ENCODE measurements at places on chromosomes 4 and X. TPM values are rescaled to one million over a fixed set of nuclear protein-coding genes. Genes with fewer than 3 reads are reported as not detected.

- no peaks in the 10 kb centered on the region for H3K36me3 ChIP-seq
- H3K4me3 ChIP-seq, result no peak overlapping the region
- no peak for DNase-seq
- H3K27me3 ChIP-seq, result no peaks in the 10 kb centered on the region
- no peak overlapping the region for H3K27ac ChIP-seq
- no peaks in the 10 kb centered on the region for H3K4me1 ChIP-seq
Measured at GRCh38 chr4:1632109-1633104, 51.7 kb downstream of the FAM53A start.

The TTC29 gene
- polyA plus RNA-seq, result not detected

DNA sequence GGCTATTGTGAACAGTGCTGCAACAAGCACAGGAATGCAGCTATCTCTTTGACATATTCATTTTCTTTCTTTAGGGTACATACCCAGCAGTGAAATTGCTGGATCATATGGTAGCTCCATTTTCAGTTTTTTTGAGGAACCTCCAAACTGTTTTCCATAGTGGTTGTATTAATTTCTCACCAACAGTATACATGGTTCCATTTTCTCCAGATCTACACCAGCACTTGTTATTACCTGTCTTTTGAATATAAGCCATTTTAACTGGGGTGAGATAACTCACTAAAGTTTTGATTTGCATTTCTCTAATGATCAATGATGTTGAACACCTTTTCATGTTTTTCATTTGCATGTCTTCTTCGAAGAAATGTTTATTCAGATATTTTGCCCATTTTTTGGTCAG is 241.1 kb upstream of the AGTR2 start:
- H3K4me3 ChIP-seq, result no peak overlapping the region
- H3K4me1 ChIP-seq, result no peaks in the 10 kb centered on the region
- H3K27ac ChIP-seq, result no peak overlapping the region
- no peak for DNase-seq
- H3K36me3 ChIP-seq, result no peaks in the 10 kb centered on the region

- no peak overlapping the region for H3K27ac ChIP-seq
- no peaks in the 10 kb centered on the region for H3K27me3 ChIP-seq
- DNase-seq, result no peak
- H3K4me3 ChIP-seq, result no peak overlapping the region
- H3K4me1 ChIP-seq, result no peaks in the 10 kb centered on the region
Measured at GRCh38 chrX:29229802-29230201, 642.6 kb downstream of the IL1RAPL1 start.

DNA sequence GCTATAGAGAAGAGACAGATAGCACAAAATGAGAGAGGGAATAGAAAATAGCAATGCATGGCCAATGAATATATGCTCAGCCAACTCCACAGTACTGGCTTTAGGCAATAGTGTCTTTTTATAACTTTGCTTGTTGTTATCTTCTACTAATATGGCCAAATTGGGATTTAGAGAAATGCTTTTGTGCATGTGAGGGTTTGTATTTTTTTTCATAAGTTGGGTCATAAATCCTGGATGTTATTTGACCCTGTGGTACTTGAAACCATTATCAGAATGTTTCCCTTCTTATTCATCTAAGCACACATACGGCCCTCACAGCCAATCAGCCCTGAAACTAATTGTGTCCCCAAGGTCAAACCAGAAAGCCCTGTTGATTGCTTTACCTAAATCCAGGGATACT is 35.2 kb upstream of the LPAR4 start:
- no peak overlapping the region for H3K4me3 ChIP-seq
- DNase-seq, result no peak
- H3K27ac ChIP-seq, result no peak overlapping the region
- no peaks in the 10 kb centered on the region for H3K4me1 ChIP-seq
- H3K36me3 ChIP-seq, result no peaks in the 10 kb centered on the region

- H3K4me3 ChIP-seq, result no peak overlapping the region
- peaks cover 2% of the 10 kb centered on the region for H3K27me3 ChIP-seq
- H3K27ac ChIP-seq, result no peak overlapping the region
Measured at GRCh38 chr4:141255016-141255415, 34.3 kb downstream of the ZNF330 start.

The SMIM10L2A gene
- not detected for polyA plus RNA-seq

The PAK3 gene
- 0.53 TPM for polyA plus RNA-seq

GRCh38 chrX:29453333-29453732 is 762.0 kb upstream of the MAGEB2 start:
- no peaks in the 10 kb centered on the region for H3K27me3 ChIP-seq
- no peaks in the 10 kb centered on the region for H3K36me3 ChIP-seq
- H3K4me3 ChIP-seq, result no peak overlapping the region
- H3K27ac ChIP-seq, result no peak overlapping the region

The HSFX1 gene
- polyA plus RNA-seq, result not detected

DNA sequence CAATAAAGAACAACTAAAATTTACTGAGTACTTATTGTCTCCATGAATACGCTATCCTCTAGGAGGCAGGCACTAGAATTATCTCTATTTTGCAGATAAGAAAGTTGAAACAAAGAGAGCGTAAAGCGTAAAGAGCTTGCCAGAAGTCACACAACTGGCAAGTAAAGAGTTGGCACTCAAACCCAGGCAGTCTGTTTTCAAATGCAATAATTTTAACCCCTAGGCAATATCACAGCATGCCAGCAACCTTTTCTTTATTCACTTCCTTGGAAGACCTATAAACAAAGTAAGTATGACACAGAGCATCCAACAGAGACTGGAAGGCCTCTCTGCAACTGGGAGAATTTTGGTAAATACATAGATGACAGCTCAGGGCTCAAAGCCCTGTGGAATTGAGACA is 23.2 kb upstream of the AMELX start:
- H3K27me3 ChIP-seq, result no peaks in the 10 kb centered on the region
- no peak overlapping the region for H3K27ac ChIP-seq
- H3K4me3 ChIP-seq, result no peak overlapping the region
- H3K36me3 ChIP-seq, result no peaks in the 10 kb centered on the region

- DNase-seq, result peak; percentile 90
- H3K27ac ChIP-seq, result peak overlapping the region; percentile 88
- H3K27me3 ChIP-seq, result no peaks in the 10 kb centered on the region
Measured at GRCh38 chr4:169249214-169249973, 21.4 kb downstream of the SH3RF1 start.

- H3K27ac ChIP-seq, result no peak overlapping the region
- H3K4me1 ChIP-seq, result no peaks in the 10 kb centered on the region
- H3K27me3 ChIP-seq, result no peaks in the 10 kb centered on the region
- H3K36me3 ChIP-seq, result no peaks in the 10 kb centered on the region
Measured at GRCh38 chrX:149313871-149314371, 191.2 kb downstream of the IDS start.

DNA sequence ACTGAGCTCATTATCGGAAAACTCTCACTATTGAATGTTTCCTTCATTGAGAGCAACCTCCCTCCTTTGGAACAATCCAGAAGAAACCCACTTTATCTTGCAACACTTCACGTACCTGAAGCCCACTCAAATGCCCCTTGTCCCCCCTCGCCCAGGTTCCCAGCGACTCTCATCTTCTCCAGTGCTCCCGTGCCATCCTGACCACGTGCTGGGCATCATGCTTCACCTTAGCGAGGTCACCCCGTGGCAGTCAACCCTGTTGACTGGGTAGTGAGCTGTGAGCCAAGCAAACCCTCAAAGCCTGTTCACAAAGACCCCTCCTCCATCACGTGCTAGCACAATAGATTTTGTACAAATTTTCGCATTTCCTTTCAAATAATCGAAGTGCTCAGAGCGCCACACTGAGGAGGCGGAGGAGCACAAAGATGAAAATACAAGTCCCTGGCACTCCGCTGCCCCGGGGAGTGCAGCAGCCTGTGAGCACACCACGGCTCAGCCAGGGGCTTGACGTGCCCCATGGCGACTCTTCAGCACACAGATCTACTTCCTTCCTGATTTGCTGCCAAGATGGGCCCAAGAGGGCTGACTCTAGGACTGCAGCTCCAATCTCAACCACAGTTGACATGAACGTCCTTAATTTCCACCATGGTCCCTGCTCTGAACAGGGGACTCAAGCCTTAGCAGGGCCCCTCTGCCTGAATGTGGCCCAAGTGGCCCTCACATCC is 15.6 kb downstream of the PDZD4 start:
- no peak overlapping the region for H3K27ac ChIP-seq
- H3K4me3 ChIP-seq, result no peak overlapping the region
- H3K27me3 ChIP-seq, result peaks cover 5% of the 10 kb centered on the region
- H3K36me3 ChIP-seq, result no peaks in the 10 kb centered on the region
- no peak for DNase-seq
- no peaks in the 10 kb centered on the region for H3K4me1 ChIP-seq

DNA sequence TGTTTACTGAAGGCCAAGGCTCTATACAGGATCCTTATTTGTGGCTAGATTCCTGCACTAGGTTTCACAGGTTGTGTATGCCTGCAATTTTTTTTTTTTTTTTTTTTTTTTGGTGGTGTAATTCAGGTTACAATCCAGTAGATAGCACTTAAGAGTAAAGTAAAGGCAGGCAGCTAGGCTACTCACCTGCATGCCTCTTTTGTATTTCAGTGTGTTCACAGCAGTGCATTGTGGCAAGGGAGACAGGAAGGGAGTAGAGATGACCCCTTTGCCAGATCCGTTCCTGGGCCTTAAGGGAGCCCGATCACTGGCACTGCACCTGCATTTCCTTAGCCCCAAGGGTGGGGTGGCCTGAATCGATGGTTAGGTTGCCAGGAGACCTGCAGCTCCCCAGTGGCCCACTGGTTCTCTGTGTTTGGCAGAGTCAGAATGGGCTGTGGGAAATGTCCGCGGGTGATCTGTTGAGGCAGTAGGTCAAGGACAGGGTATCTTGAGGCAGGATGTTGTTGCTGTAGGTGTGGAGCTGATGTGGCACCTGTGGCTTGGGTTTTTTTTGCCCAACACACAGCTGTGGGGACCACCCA is 374.9 kb upstream of the AADAT start:
- no peaks in the 10 kb centered on the region for H3K4me1 ChIP-seq
- H3K4me3 ChIP-seq, result no peak overlapping the region
- H3K27ac ChIP-seq, result no peak overlapping the region
- no peak for DNase-seq

The SMC1A gene
- 45.4 TPM for polyA plus RNA-seq

GRCh38 chr4:99215521-99215920 is 3.5 kb downstream of the ADH6 start:
- no peak for DNase-seq
- no peak overlapping the region for H3K27ac ChIP-seq
- no peaks in the 10 kb centered on the region for H3K36me3 ChIP-seq
- peaks cover 2% of the 10 kb centered on the region for H3K4me1 ChIP-seq

Measured in small intestine (tissue), 16 donors.